ENCODE measurements at places on chromosomes 2 and 18. TPM values are rescaled to one million over a fixed set of nuclear protein-coding genes. Genes with fewer than 3 reads are reported as not detected.

- H3K4me1 ChIP-seq, result no peaks in the 10 kb centered on the region
- no peak overlapping the region for H3K27ac ChIP-seq
- no peak overlapping the region for H3K4me3 ChIP-seq
- no peaks in the 10 kb centered on the region for H3K27me3 ChIP-seq
- H3K36me3 ChIP-seq, result no peaks in the 10 kb centered on the region
- DNase-seq, result no peak
Measured at GRCh38 chr18:77271576-77272481, 22.2 kb downstream of the GALR1 start.

DNA sequence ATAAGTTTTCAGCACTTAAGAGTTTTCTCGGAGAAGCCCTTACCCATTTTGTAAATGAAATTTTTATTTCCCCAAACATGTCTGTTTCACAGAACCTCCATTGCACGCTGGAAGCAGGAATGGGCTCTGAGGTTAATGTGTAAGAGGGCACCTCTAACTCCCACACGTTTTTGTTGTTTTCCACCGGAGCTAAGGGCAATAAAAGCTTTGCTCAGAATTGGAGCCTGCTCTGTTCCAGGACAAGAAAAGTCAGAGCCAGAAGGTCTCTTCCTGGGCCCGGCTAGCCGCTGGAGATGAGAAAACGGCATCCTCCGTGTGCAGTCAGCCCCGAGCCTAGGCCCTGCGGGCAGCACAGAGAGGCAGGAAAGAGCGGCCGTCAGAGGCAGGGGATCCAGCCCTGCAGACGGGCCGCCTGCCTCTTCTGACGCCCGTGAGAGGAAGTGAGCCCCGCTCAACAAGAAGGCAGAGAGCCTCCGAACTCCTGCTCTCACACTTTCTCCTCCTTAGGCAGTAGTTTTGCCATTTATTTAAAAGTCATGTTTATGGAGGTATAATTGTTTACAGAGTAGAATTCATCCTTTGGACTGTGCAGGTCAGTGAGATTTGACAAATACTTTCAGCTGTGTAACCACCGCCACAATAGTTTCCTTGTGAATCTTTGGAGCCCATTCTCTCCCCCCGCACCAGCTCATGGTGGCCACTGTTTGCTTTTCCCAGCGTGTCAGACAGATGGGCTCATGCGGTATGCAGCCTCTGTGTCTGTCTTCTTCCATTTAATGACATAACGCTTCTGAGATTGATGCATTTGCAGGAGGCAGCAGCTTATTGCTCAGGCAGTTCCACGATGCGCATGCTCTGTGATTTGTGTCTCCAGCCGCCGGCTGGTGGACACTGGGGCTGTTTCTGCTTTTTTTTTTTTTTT lies 117.3 kb downstream of the GALR1 start:
- H3K4me1 ChIP-seq, result no peaks in the 10 kb centered on the region
- peaks cover 4% of the 10 kb centered on the region for H3K36me3 ChIP-seq
- H3K4me3 ChIP-seq, result no peak overlapping the region
- H3K27me3 ChIP-seq, result peaks cover 3% of the 10 kb centered on the region
- DNase-seq, result no peak

The PSMA8 gene
- not detected for total RNA-seq

- no peak overlapping the region for H3K27ac ChIP-seq
- no peaks in the 10 kb centered on the region for H3K4me1 ChIP-seq
- no peak for DNase-seq
- no peaks in the 10 kb centered on the region for H3K36me3 ChIP-seq
- H3K27me3 ChIP-seq, result peaks cover 1% of the 10 kb centered on the region
- H3K4me3 ChIP-seq, result no peak overlapping the region
Measured at GRCh38 chr2:119279666-119280065, 56.0 kb downstream of the STEAP3 start.

GRCh38 chr2:201136889-201137321 lies 20.9 kb downstream of the CFLAR start:
- H3K4me1 ChIP-seq, result peaks cover 54% of the 10 kb centered on the region
- no peak for DNase-seq
- H3K4me3 ChIP-seq, result peak overlapping the region; percentile 87

- H3K27me3 ChIP-seq, result no peaks in the 10 kb centered on the region
- no peak for DNase-seq
- peaks cover 8% of the 10 kb centered on the region for H3K4me1 ChIP-seq
- H3K27ac ChIP-seq, result no peak overlapping the region
- no peaks in the 10 kb centered on the region for H3K36me3 ChIP-seq
Measured at GRCh38 chr18:53799134-53799533, 425.3 kb downstream of the MBD2 start.

- no peaks in the 10 kb centered on the region for H3K27me3 ChIP-seq
- H3K27ac ChIP-seq, result no peak overlapping the region
- no peak overlapping the region for H3K4me3 ChIP-seq
- DNase-seq, result no peak
- no peaks in the 10 kb centered on the region for H3K36me3 ChIP-seq
Measured at GRCh38 chr2:163752267-163752666, 16.5 kb upstream of the FIGN start.

- no peaks in the 10 kb centered on the region for H3K36me3 ChIP-seq
- no peak overlapping the region for H3K27ac ChIP-seq
- DNase-seq, result no peak
- no peaks in the 10 kb centered on the region for H3K27me3 ChIP-seq
- no peak overlapping the region for H3K4me3 ChIP-seq
- H3K4me1 ChIP-seq, result no peaks in the 10 kb centered on the region
Measured at GRCh38 chr2:212595036-212595654, 56.5 kb upstream of the ERBB4 start.

The LAMA3 gene
- total RNA-seq, result 1.7 TPM

The CYP20A1 gene
- 15.2 TPM for total RNA-seq

- no peak overlapping the region for H3K4me3 ChIP-seq
- no peaks in the 10 kb centered on the region for H3K36me3 ChIP-seq
- peaks cover 11% of the 10 kb centered on the region for H3K4me1 ChIP-seq
- no peak for DNase-seq
- no peaks in the 10 kb centered on the region for H3K27me3 ChIP-seq
- H3K27ac ChIP-seq, result no peak overlapping the region
Measured at GRCh38 chr2:221096706-221097567, 475.2 kb downstream of the EPHA4 start.

- peaks cover 61% of the 10 kb centered on the region for H3K36me3 ChIP-seq
- no peak overlapping the region for H3K27ac ChIP-seq
- H3K4me3 ChIP-seq, result peak overlapping the region; percentile 74
- peaks cover 14% of the 10 kb centered on the region for H3K27me3 ChIP-seq
- no peaks in the 10 kb centered on the region for H3K4me1 ChIP-seq
Measured at GRCh38 chr2:33354981-33355380, 121.5 kb upstream of the RASGRP3 start.

The DAPL1 gene
- total RNA-seq, result not detected

- H3K36me3 ChIP-seq, result peaks cover 4% of the 10 kb centered on the region
- H3K27me3 ChIP-seq, result no peaks in the 10 kb centered on the region
- H3K4me1 ChIP-seq, result no peaks in the 10 kb centered on the region
- H3K27ac ChIP-seq, result no peak overlapping the region
Measured at GRCh38 chr2:98020992-98021713, 25.4 kb upstream of the TMEM131 start.

DNA sequence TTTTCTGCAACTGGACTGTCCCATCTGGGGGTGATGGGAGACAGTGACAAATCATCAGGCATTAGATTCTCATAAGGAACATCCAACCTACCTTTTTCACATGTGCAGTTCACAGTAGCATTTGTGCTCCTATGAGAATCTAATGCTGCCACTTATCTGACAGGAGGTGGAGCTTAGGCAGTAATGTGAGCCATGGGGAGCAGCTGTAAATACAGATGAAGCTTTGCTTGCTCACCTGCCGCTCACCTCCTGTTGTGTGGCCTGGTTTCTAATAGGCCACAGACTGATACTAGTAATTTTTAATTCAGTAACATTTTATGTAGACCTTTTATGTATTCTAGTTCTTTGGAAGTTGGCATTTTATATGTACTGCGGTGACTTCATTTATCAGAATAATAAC lies 180.1 kb upstream of the SPOPL start:
- H3K4me3 ChIP-seq, result no peak overlapping the region
- H3K4me1 ChIP-seq, result no peaks in the 10 kb centered on the region
- no peaks in the 10 kb centered on the region for H3K36me3 ChIP-seq
- no peak for DNase-seq
- H3K27me3 ChIP-seq, result no peaks in the 10 kb centered on the region
- no peak overlapping the region for H3K27ac ChIP-seq

The RRM2 gene
- total RNA-seq, result 18.7 TPM

The SETBP1 gene
- 131 TPM for total RNA-seq

DNA sequence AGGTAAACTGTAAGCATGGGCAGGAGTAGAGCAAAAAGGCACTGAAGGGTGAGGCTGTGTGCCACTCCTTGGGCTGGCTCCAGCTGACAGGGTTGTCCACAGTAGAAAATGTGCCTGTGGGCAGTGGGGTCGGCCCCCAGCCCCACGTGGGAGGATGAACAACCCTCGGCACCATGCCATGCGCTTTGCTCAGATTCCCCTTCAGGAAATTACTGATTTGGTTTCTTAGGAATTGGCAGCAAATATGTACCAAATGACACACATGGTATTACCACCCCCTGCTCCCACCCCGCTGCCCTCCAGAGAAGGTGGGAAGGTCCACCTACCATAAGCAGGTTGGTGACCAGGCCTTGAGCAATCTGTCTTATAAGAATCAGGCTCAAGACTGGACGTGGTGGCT lies 13.6 kb downstream of the ADCY3 start:
- H3K27me3 ChIP-seq, result peaks cover 3% of the 10 kb centered on the region
- H3K36me3 ChIP-seq, result peaks cover 36% of the 10 kb centered on the region
- no peak overlapping the region for H3K4me3 ChIP-seq
- peak overlapping the region; percentile 86 for H3K27ac ChIP-seq

GRCh38 chr2:38215993-38216392 lies 140.0 kb upstream of the CYP1B1 start:
- H3K27me3 ChIP-seq, result peaks cover 10% of the 10 kb centered on the region
- no peak for DNase-seq
- H3K27ac ChIP-seq, result no peak overlapping the region
- no peak overlapping the region for H3K4me3 ChIP-seq

DNA sequence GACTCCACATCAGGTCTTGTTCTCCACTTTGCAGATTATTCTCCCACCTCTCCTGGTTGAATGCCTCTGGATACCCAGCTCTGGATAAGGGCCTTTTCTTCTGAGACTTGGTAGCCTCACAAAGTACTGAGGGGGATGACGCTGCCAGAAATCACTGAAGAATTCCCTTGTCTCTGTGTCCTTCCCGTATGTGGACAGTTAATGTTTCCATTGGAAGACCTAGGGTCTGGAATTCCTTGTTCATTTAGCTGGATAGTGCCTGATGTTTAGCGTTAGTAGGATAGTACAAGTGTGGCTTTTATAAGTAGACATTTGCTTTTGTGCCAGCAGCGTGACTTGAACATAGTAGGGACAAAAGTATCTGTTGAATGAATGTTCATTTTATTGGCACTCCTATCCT lies 76.9 kb downstream of the CLHC1 start:
- H3K4me1 ChIP-seq, result peaks cover 41% of the 10 kb centered on the region
- peaks cover 8% of the 10 kb centered on the region for H3K27me3 ChIP-seq
- H3K27ac ChIP-seq, result peak overlapping the region; percentile 25
- H3K4me3 ChIP-seq, result no peak overlapping the region
- no peaks in the 10 kb centered on the region for H3K36me3 ChIP-seq
- no peak for DNase-seq

DNA sequence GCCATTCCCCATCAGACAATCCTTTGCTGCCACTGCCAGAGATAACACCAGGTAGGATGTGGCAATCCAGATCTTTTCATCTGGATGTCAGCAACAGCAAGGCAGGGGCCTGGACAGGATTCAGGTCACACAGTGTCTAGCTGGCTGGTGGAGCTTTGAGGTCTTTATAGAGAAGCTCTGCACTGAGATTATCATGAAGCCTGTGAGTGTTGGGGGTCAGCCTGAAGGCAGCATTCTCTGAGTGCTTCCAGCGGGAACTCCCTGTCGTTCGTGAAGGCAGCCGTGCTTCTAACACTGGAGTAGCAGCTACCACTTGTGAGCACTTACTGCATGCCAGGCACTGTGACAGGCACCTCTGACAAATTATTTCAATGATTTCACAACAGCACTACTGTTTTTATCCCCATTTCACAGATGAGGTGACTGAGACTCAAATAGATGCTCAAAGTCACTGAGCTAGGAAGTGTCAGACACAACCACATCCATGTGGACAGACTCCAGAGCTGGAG lies 85.7 kb downstream of the SEMA4F start:
- H3K36me3 ChIP-seq, result peaks cover 4% of the 10 kb centered on the region
- H3K4me1 ChIP-seq, result peaks cover 29% of the 10 kb centered on the region
- H3K27ac ChIP-seq, result no peak overlapping the region
- no peak overlapping the region for H3K4me3 ChIP-seq

DNA sequence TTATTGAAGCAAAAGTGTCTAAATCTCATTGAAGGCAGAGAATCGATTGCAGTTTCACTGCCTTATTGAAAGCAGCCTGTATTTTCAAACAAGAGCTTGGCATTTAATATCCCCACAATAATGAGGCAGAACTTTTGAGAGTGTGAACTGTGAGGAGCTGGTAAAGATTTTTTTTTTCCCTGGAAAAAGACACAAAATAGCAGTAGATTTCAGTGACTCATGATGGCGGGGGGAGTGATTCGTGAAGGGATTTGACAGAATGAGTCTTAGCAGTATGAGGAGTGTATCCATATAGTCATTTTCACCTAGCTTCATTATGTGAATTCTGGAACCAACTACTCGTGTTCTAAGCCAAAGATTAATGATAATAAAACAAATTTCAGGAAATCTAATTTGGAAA lies 242.9 kb downstream of the ARL6IP6 start:
- H3K4me1 ChIP-seq, result no peaks in the 10 kb centered on the region
- H3K27me3 ChIP-seq, result peaks cover 1% of the 10 kb centered on the region
- no peaks in the 10 kb centered on the region for H3K36me3 ChIP-seq
- no peak overlapping the region for H3K27ac ChIP-seq

DNA sequence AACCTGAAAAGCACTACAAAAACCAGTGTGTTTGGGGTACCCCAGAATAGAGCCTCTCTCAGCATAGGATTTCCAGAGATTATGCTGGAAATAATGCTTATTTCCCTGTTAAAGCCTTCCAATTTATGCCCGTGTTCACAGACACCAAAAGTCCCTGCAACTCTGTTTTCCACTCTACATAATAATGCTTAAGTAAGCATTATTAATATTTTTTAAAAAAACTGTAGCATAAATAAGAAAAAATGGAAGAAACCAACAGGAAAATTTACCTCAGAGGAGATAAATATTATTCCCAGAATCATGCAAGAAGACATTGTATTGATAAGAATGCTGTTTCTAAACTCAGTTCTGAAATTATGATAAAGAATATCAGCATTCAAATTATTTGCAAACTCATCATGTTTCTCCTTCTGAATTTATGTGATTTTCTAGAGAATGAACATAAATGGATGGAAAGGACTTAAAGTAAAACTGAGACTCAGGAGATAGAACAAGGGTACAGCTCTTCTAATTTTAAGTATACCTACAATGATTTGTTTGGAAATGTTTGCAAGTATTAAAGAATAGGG lies 241.7 kb downstream of the LRP1B start:
- H3K4me3 ChIP-seq, result no peak overlapping the region
- no peak for DNase-seq
- H3K27me3 ChIP-seq, result no peaks in the 10 kb centered on the region
- H3K36me3 ChIP-seq, result no peaks in the 10 kb centered on the region
- H3K4me1 ChIP-seq, result no peaks in the 10 kb centered on the region

The KCNIP3 gene
- 0.26 TPM for total RNA-seq

All from endothelial cell (in vitro differentiated cells).